ENCODE measurements at places on chromosomes 2 and 18.

GRCh38 chr2:160245614-160246155 is 45.6 kb upstream of the ITGB6 start:
- DNase-seq, result no peak

GRCh38 chr2:172753610-172754009 is 18.0 kb downstream of the RAPGEF4 start:
- DNase-seq, result no peak

GRCh38 chr18:9861933-9862332 is 23.8 kb upstream of the TXNDC2 start:
- no peak for DNase-seq

DNA sequence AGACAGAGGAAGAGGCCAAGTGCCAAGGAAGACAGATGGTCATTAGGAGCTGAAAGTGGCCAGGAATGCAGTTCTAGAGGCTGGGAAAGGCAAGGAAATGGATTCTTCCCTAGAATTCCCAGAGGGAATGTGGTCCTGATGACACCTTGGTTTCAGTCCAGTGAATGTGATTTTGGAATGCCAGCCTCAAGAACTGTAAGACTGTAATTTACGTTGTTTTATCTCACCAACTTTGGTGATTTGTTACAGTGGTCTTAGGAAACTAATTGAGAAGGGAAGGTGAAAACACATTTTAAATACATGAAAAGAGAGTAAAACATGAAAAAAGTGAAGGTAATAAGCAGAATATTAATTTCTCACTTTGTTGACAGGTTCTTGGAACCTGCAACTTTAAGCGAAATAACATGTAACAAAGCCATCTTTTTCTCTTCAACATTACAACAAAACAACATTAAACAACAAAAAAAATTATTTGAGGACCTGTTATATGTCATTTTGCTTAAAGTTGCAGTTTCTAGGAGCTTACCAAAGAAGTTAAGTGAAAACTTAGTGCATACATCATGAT is 370.2 kb downstream of the METTL4 start:
- no peak for DNase-seq

DNA sequence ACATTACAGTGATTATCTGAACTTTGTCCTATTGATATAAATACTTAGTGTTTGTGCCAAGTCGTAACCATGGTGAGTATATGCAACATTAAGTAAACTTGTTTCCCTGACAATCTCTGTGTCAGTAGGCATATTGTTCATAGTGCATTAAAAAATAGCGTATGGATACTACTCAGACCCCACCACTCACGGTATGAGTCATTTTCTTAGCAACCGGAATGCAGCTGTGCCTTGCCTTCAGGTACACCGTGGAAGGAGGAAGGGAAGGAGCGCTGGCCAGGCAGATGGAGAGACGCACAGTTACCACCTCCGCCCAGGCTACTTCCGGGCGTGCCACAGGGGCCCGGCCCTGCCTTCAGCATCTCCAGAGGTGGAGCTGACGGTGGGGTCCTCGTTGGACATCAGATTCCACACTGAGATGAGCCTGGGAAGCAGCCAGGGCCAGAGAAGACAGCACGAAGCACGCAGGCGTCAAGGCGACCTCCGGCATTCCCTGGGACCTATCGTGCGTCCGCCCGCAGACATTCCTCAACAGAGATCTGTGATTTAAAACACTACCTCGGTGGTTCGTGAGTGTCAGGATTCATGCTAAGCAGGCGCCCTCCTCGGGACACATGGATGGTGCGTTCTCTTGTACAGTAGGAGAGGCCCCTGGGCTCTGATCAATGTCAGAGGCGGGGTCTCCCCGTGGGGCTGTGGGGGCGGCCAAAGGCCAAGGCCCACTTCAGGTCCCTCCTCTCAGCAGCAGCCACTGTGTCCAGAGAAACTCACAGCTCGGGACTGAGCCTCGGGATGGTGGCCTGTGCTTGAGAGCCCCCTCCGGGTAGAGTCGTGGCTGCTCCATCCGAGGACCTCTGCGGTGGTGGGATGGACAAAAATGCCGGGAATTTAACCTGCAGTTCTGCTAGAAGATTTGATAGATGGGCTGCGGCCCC is 82.2 kb upstream of the HDAC4 start:
- DNase-seq, result no peak

DNA sequence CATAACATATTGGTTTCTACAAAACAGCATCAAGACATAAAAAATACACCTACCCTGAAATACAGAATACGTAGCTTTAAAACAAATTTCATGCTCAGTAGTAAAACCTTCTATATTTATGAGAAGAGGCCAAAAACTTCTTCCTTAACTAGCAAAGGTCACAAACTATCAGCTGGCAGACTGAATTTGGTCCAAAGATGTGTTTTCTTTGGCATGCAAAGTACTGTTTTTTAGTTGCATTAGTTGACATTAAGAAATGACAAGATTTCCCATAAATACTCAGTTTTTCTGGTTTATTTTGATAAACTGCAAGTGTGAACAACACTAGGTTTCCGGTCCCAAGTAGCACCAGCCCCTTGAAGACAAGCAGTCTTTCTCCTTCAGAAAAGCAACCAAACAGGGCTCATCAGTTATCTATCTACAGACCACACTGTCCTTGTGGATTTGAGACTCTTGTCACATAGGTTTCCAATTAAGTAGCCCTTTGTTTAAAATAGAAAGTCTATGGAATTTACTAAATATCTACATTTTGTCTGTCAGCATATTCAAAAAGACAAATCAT is 35.6 kb downstream of the SLC25A12 start:
- no peak for DNase-seq
